Osteoblast (primary cell): ENCODE measurements at places on chromosomes 12 and 14.

GRCh38 chr12:113448873-113449272 lies 22.8 kb downstream of the LHX5 start:
- H3K36me3 ChIP-seq: no peaks in the 10 kb centered on the region
- no peaks in the 10 kb centered on the region for H3K4me1 ChIP-seq
- H3K27me3 ChIP-seq: peaks cover 3% of the 10 kb centered on the region
- DNase-seq: no peak
- no peak overlapping the region for H3K27ac ChIP-seq

DNA sequence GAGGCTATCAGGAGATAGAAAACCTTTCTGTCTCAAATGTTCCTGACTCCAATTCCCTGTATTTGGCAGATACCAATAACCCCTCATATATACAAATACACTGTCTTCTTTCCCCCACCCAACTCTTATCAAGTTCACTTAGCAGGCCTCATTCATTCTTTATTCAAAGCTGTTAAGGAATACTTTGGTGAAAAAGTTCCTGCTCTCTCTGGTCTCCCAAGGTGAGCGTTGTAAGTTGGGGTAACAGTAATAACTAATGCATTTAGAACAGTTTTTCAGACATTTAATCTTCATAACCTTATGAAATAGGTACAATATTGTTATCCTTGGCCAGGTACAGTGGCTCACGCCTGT lies 3.9 kb upstream of the GDF11 start:
- H3K27ac ChIP-seq: no peak overlapping the region
- no peak for DNase-seq
- peak overlapping the region; percentile 81 for H3K4me3 ChIP-seq
- no peaks in the 10 kb centered on the region for H3K27me3 ChIP-seq
- peaks cover 18% of the 10 kb centered on the region for H3K4me1 ChIP-seq

- H3K4me1 ChIP-seq: peaks cover 12% of the 10 kb centered on the region
- H3K4me3 ChIP-seq: no peak overlapping the region
- DNase-seq: no peak
- H3K27ac ChIP-seq: no peak overlapping the region
- H3K27me3 ChIP-seq: no peaks in the 10 kb centered on the region
- no peaks in the 10 kb centered on the region for H3K36me3 ChIP-seq
These were observed 59.4 kb downstream of the TTC7B start for GRCh38 chr14:90756755-90757345.

DNA sequence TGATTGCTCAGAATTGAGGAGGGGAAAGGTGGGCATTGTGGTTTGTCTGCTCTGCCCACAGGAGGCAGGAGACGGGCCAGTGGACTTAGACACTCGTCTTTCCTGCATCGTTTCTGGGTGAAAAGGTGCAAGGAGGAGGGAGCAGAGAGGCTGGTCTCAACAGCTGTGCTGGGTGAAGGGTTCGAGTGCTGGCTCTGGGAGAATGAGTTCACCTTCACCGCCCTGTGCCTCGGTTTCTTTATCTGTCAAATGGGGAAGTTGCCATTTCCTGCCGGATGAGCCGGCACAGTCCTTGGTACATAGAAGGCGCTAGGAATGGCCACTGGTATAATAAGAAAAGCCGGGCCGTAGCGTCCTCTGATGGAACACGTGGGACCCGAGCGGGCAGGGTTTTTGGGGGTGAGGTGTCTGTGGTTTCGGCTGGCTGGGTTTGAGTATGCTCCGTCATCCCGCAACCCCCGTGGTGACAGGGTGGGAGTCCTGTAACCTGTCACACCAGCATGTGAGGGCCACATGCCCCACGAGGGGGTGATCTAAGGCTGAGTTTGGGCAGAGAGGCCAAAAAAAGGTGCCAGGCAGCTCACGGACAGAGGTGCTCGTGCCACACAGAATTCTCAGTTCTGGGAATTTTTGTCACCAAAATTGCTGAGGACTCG lies 7.3 kb downstream of the BCL7A start:
- no peaks in the 10 kb centered on the region for H3K27me3 ChIP-seq
- H3K4me3 ChIP-seq: no peak overlapping the region
- no peak overlapping the region for H3K27ac ChIP-seq
- peak; percentile 55 for DNase-seq
